Stimulated activated CD4-positive, alpha-beta T cell treated with anti-CD3 and anti-CD28 coated beads, Interleukin-15, amount 100 ng/mL, for 1 hour (primary cell): ENCODE measurements at places on chromosomes 4 and X.

DNA sequence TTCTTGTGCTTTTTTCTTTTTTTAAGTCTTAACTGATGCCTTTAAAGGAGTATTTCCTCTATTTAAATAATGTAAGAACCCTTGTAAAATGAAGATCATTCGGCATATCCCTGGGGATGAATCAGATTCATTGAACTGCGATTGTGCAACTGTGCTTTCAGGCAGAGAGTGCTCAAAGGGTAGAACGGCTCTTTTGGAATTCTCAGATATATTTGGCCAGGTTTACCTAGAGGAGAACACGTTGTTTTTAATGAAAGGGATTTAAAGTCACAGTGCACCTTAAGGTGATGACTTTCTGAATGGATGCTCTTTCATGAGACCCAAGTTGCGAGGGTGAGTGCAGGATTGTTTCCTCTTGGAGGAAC is 51.6 kb upstream of the ELOVL6 start:
- DNase-seq = no peak

DNA sequence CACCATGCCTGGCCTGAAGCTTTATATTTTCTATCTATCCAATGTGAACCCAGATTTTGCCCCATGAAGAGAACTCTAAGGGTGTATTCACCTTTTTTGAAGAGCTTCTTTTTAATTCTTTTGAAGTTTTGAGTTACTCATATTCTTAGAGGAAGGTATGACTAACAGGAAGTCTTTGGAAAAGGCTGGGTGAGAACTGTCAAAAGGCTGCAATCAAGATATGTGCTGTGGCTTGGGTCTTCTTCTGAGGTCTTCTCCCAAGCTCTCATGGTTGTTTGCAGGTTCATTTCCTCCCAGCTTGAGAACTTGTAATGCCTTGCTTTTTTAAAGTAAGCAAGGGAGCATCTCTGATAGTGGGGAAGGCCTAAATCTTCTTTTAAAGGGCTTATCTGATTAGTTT is 3.1 kb upstream of the C4orf17 start:
- DNase-seq = no peak

- DNase-seq = no peak
Observed at GRCh38 chr4:185752872-185753271, 59.1 kb downstream of the SORBS2 start.

GRCh38 chrX:142233400-142233799 is 28.3 kb upstream of the MAGEC2 start:
- no peak for DNase-seq

DNA sequence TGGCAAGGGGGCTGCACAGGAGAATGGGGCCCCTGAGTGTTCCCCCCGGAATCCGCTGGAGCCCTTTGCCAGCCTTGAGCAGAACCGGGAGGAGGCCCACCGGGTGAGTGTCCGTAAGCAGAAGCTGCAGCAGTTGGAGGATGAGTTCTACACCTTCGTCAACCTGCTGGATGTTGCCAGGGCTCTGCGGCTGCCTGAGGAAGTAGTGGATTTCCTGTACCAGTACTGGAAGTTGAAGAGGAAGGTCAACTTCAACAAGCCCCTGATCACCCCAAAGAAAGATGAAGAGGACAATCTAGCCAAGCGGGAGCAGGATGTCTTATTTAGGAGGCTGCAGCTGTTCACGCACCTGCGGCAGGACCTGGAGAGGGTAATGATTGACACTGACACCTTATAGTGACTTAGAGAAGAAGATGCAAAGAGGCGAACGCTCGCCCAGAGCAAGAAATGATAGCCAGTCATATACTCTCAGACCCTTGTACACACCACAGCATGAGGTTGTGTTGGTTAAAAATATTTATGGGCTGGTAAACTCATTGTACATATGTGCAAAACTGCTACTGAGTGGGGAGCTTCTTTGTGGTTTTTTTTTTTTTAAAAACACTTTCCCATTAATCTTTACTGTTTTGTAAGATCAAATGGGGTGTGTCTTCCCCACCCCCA is 52.5 kb downstream of the JADE1 start:
- no peak for DNase-seq

- DNase-seq = no peak
Observed at GRCh38 chr4:56739066-56739777, 58.1 kb upstream of the HOPX start.

DNA sequence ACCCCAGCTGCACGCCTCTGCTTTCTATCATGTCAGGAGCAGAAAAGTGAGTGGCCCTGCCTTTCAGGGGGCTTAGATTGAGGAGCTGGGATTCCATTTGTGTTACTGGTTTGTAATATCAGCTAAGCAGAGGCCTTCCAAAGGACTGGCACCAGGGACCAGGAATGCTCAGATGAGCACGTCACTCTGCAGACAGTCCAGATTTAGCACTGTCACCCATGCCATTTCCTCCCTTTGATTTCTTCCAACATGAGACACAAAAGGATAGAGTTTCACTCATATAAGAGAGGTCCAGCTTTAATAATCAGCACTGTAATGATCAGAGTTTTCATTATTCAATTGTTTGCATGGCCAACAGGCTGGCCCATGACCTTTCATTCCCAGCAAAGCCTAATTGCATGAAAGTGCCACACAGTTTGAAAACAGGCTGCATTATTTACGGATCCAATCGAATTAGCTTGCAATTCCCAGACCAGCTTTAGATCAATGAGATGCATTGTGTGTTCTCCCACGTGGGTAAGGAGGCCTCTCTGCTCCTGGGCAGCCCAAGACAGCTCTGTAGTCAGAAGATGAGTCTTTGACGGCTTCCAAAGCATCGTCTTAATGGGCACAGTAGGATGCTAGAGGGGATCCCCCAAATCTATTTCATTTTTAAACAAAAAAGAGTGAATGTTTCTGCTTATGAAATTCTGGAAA is 9.8 kb upstream of the SLC2A9 start:
- no peak for DNase-seq

GRCh38 chr4:110278127-110278526 is 79.7 kb upstream of the ELOVL6 start:
- DNase-seq = no peak

DNA sequence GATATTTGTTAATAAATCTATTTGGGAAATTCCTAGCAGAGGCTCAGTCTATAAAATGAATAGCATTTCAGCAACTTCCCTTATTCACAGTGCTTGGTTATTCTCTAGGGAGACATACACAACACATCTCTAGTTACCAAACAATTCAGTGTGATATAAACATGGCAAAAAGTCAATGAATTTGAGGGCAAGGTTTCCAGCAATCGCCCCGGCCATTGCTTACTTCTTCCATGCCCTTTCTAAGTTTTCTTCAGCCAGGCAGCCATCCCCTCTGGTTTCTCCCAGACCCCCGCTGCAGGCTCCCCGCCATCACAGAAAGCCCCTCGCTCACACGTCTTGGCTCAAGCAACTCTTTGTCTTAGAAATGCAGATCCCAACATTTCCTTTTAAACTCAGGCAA is 4.4 kb downstream of the TLR7 start:
- no peak for DNase-seq

DNA sequence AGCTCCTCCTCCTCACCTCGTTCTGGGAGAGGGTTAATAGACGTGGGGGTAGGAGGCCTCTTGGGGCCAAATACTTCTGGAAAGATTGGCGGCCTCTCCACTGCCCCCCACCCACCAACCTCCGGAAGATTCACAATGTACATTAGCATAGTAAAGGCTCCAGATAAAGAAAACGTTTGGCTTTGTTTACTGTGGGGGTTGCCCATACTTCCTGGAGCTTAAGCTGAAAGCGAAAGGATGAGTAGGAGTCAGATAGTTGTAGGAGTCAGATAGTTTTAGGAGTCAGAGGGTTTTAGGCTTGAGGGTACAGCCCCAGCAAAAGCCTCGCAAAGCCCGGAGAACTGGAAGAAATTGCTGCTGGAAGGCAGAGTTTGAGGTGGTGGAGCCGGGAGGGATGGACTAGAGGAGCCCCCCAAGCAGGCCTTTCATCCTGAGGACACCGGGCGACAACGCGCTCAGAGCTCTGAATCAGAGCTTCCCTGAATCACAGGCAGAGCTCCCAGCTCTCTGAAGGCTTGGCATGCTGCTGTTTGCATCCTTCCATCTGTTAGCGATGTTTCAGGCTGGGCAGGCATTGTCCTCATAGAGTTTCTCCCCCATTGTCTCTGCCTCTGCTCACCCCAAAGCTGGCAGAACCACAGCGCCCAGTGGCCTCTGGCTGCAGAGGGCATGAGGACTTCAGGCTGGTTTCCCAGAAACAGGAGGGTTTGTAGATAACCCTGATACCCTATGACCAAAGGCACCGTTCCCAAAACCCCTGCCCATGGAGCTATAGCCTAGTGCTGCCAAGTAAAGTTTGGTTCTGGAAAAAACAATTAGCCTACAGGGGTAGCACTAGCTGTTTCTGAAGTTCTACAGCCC is 280.7 kb downstream of the BCOR start:
- DNase-seq = no peak

GRCh38 chrX:905848-906566 is 275.4 kb downstream of the SHOX start:
- DNase-seq = no peak

GRCh38 chrX:110600745-110601310 is 194.8 kb downstream of the CHRDL1 start:
- no peak for DNase-seq

DNA sequence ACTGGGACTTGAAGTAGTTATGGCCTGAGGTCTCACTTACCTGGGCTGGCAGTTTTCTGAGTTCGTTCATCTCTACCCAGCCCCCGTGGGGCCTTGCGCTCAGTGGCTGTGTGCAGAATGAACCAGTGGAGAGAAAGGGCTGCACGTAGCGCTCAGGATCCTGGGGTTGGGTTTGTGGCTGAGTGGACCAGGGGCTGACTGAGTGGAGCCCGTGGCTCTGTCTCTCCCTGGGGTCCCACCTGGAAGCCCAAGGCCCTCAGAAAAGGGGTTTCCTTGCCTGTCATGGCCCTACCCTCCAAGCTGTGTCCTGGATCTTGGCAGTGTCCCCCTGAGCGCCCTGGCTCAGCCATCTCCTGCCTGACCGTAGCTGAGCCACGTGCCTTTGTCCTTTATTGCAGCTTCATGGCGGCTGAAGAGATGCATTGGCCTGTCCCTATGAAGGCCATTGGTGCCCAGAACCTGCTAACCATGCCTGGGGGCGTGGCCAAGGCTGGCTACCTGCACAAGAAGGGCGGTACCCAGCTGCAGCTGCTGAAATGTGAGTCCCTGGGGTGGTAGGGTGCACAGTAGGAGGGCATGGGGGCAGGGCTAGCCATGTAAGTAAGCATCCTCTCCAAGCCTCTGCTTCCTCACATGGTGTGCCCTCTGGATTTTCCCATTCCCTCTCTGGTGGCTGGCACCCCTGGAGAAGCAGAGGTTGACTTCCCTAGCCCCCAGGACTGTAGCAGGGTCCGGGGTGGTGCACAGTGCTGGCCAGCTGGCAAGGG is 23.2 kb upstream of the ADD1 start:
- DNase-seq = no peak

GRCh38 chr4:42519803-42520417 is 122.6 kb downstream of the SHISA3 start:
- DNase-seq = no peak

- no peak for DNase-seq
Observed at GRCh38 chr4:23866450-23867075, 23.3 kb downstream of the PPARGC1A start.

DNA sequence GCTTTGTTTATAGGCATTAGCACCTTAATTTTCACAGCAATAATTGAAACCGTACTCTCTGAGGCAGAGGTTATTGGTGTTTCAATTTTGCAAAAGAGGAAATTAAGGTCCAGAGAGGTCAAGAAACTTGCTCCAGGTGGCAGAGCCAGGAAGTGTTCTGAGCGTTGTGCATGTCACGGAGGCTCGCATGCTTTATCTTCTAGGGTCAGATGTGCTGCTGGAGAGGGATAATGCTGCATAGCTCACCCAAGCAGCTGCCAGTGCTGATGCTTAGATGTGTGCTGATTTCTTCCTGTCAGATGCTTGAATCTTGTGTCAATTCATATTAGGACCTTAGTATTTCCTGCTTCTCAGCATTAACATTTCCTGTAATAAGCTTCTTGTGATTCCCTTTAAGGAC is 13.0 kb upstream of the FGF5 start:
- DNase-seq = no peak

GRCh38 chr4:73311428-73311827 is 52.8 kb upstream of the ANKRD17 start:
- DNase-seq = no peak

DNA sequence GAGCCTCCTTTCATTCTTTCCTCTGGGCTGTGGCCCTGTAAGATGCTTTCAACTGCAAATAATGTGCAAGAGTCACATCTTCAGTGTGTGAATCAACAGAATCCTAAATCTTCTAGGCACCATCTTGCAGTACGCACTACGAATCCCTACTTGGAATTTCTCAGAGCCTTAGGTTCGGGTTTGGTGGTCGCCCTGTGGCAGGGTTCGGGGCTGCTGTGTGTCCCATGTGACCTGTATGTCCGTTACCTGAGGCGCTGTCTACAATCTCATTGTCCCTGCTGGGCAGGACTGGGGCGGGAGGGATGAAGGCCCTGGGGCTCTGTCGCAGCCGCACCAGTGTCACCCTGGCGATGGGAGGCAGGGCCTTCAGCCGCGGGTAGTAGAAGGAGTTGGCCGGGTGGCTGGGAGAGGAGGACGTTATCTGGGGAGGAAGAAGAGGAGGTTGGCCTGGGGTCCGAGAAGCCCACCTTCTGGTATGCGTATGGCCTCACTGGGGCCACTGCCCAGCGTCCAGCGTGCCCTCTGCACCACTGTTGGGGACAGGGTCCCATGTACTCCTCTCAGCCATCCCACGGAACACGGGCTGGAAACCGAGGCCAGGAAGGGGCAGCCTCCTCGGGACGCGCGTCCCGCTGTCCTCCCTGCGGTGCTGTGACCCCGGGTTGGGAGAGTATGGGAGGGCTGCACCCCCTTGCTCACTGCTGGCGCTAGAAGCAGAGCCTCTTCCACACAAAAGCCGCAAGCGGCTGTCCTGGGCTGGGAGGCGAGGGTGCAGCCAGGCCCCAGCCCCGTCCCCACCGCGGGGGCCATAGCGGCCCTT is 2.0 kb downstream of the SPON2 start:
- no peak for DNase-seq

DNA sequence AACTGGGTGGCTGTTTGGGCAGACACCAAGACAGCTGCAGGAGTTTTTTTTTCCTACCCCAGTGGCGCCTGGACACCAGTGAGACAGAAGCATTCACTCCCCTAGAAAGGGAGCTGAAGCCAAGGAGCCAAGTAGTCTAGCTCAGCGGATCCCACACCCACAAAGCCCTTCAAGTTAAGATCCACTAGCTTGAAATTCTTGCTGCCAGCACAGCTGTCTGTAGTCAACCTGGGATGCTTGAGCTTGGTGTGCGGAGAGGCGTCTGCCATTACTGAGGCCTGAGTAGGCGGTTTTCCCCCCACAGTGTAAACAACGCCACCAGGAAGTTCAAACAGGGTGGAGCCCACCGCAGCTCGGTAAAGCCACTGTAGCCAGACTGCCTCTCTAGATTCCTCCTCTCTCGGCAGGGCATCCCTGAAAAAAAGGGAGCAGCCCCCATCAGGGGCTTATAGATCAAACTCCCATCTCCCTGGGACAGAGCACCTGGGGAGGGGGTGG is 171.4 kb downstream of the ARHGEF9 start:
- no peak for DNase-seq

DNA sequence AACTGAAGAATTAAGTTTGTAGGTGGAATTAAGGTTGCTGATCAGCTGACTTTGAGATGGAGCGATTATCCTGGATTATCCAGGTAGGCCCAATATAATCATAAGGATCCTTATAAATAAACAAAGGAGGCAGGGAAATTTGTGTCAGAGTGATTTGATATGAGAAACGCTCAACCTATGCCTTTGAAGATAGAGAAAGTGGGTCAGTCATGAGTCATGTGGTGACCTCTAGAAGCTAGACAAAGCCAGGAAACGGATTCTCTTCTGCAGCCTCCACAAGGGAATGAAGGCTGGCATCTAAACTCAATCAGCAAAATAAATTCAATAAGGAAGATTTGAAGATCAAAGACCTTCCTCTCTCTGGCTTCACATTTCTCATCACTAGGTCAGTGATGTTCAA is 41.5 kb upstream of the SMIM10 start:
- no peak for DNase-seq
